ENCODE measurements at places on chromosomes 3 and 15.

DNA sequence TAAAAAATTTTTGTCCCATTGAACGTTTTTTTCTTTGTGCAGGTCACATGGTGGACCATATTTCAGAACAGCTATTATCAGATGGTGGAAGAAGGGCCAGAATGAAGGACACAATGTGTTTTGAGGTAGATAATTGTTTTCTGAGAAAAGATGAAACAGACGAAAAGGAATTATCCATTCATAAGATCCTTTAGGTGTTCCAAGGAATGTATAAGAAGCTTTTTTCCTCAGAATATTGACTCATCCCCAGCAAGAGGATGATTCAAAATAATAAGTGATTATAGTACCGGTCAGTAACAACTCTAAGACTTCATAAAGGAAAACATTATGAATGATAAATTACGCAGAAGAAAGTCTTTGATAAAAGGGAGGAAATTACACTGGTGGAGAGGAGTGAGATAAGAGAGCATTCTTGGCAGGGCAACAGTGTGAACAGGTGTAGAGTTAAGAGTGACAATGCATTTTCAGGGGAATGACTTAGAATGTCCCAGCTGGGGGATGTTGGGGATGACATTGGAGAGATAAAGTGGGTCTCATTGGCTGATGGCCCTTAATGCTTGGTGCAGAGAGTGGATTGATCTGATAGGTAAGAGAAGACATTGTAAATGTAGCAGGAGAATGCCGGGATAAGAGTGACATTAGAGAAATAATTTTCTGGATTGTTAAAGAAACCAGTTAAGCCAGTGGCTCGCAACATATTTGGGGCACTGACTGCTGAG, 27.0 kb upstream of the AQP9 start:
- no peak for DNase-seq

- no peak for DNase-seq
Observed at GRCh38 chr15:101086394-101087171, 165.3 kb downstream of the CHSY1 start.

GRCh38 chr15:41511331-41511898, 2.2 kb downstream of the LTK start:
- DNase-seq = no peak

DNA sequence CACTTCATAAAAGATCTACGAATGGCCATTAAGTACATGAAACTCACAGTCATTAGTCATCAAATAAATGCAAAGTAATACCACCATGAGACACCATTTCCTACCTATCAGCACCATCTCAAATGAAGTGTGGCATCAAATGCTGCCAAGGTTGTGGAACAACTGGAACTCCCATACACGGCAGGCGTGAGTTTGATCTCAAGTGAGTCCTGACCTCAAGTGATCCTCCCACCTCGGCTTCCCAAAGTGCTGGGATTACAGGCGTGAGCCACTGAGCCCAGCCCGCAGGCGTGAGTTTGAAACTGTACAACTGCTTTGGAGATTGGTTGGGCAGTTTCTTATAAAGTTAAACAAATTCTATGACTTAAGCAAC, 28.8 kb upstream of the HDAC11 start:
- peak; percentile 26 for DNase-seq

DNA sequence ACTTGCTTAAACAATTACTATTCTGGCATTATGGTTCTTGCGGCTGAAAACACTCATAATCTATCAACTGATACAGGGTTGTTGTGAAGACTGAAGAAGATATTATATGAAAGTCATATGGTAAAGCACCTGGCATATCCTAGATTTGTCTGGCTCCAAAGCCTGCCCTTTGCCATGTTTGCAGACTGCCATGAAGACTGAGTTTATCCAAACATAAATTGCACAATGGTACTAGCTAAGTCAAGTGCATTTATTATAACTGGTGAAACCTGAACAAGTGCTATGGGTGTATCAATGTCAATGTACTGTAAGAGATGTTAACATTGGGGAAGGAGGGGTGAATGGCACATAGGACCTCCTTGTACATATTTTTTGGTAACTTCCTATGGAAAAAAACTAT, 87.4 kb upstream of the MEX3B start:
- DNase-seq = no peak

Data from MG63 (cell line).